ENCODE measurements at places on chromosomes 5 and 9.

- DNase-seq, result no peak
Measured at GRCh38 chr9:5951686-5952211, 61.1 kb downstream of the MLANA start.

DNA sequence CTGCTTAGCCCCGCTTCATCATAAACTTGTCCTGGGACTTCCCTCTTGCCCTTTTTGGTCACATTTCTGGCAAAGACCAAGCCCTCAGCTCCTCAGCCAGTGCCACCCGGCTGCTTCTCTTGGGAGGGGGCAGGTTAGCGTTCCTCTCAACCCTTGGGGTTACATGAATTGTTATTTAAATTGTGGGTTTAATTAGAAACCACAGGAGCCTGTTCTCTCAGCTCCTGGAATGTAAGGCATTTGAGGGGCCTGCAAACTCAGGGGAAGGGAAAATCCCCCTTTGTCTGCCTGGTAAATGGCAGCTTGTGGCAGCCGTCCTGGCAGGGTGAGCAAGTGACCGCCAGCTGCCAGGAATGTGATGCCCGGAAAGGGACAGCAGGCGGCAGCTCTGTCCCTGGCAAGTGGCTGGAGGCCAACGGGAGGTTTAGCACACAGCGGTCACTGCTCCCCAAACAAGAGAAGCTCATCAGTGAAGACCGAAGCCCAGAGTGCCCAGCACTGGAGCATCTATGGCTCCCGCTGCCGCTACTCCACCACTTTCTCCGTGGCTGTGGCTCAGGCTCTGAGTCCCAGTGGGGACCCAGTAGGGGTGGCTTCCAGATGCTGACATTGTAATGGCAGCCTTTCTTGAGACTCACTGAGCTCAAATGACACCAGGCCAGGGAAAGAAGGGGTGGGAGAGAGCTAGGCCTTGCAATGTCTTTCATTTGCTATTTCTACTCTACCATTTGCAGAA is 51.7 kb downstream of the SHB start:
- DNase-seq, result no peak

DNA sequence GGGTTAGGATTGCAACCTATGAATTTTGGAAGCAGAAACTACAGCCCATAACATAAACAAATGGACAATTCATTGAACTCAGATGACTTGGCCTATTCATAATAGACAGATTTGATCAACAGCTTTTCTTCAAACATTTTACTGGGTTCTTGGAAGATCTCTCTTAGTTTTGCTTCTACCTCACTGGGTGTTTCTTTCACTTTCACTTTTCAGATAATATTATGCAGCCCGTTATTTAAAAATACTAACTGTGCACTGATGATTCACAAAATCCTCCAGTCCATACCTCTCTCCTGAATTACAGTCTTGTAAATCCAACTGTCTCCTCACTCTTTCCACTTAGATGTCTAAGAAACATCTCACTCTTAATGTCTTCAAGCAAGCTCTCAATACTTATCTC is 183.5 kb upstream of the IRX1 start:
- no peak for DNase-seq

DNA sequence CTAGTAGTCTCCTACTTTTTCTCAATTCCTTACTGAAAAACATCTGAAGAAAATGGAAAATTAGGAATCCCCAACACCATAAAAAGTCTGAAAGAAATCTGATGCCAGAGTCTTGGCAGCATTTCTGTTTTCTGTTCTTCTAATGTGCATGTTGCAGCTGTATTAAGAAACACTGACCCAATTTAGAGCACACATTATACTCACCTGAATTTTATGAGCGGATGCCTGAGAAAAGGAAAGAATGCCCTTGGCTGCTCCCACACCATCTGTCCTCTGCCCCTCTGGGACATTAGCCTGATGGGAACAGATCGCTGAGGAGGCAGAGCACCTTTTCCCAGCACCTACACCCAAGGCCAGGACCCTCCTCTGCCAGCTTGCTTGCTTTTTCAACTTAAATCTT is 14.1 kb upstream of the ANP32B start:
- no peak for DNase-seq

- DNase-seq, result no peak
Measured at GRCh38 chr5:87127956-87128687, 139.6 kb upstream of the RASA1 start.

GRCh38 chr5:1745796-1746370 is 53.8 kb downstream of the MRPL36 start:
- DNase-seq, result no peak

- DNase-seq, result no peak
Measured at GRCh38 chr5:142421228-142421617, 96.4 kb upstream of the SPRY4 start.

DNA sequence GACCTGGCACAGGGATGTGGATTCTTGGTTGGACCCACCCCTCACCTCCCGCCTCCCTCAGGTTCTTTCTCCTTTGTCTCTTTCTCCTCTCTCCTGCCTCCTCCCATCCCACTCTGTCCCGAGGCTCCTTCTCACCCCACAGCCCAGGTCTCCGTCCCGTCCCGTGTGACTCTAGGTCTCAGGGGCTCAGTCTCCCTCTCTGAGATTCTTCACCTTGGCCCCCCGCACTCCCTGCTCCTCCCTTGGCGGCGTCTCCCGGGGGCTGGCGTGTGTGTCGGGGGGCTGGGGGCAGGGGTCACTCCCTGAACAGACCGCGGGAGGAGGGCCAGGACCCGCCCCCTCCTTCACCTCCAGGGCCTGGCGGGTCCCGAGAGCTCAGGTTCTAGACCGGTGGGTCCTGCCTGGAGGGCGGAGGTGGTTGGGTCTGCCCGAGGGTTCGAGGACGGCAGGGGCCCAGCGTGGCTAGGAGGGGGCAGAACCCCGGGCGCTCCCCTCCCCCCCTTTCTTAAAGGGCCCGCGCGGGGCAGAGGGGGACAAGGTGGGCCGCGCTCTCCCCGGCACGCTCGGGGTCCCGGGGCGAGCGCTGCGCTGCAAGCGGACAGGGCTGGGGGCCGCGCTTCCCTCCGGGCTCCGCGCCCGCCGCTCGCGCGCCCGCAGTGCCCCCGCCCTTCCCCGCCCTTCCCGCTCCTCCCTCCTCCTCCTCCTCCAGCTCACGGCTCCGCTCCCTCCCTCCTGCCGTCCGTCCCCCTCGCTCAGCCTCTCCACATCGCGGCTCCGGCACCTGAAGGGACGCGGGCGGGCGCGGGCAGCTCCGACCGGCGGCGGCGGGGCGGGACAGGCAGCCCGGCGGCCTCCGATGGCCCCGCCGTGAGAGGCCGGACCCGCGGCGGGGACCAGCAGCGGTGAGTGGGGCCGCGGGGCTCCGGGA is at the start of gene PSD2:
Gene PSD2, plus strand, starts transcription at position 735 of the 928 bp plus-strand sequence. CDS start 13,633 bp downstream, outside the sequence.
- DNase-seq, result no peak

- DNase-seq, result no peak
Measured at GRCh38 chr5:111582993-111583601, 70.8 kb upstream of the STARD4 start.

- DNase-seq, result no peak
Measured at GRCh38 chr5:105872569-105873270, 1798.0 kb downstream of the EFNA5 start.

- no peak for DNase-seq
Measured at GRCh38 chr5:79416499-79416898, 97.4 kb downstream of the HOMER1 start.

GRCh38 chr5:167332309-167332708 is 959.1 kb upstream of the WWC1 start:
- no peak for DNase-seq

GRCh38 chr9:133601746-133602145 is 7.4 kb downstream of the FAM163B start:
- DNase-seq, result no peak

GRCh38 chr9:26744191-26744965 is 148.2 kb downstream of the CAAP1 start:
- DNase-seq, result no peak

DNA sequence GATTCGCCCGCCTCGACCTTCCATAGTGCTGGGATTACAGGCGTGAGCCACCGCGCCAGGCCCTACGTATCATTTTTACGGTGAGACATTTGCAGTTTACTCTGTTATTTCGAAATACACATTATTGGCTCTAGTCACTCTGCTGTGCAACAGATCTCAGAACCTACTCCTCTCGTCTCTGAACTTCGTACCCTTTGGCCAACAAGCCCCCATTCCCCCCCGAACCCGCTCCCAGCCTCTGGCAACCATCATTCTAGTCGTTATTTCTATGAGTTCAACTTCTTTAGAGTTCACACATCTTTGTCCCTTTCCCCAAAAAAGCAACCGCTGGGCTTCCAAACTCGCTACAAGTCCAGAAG is 735 bp downstream of the PTGR1 start:
- DNase-seq, result no peak

DNA sequence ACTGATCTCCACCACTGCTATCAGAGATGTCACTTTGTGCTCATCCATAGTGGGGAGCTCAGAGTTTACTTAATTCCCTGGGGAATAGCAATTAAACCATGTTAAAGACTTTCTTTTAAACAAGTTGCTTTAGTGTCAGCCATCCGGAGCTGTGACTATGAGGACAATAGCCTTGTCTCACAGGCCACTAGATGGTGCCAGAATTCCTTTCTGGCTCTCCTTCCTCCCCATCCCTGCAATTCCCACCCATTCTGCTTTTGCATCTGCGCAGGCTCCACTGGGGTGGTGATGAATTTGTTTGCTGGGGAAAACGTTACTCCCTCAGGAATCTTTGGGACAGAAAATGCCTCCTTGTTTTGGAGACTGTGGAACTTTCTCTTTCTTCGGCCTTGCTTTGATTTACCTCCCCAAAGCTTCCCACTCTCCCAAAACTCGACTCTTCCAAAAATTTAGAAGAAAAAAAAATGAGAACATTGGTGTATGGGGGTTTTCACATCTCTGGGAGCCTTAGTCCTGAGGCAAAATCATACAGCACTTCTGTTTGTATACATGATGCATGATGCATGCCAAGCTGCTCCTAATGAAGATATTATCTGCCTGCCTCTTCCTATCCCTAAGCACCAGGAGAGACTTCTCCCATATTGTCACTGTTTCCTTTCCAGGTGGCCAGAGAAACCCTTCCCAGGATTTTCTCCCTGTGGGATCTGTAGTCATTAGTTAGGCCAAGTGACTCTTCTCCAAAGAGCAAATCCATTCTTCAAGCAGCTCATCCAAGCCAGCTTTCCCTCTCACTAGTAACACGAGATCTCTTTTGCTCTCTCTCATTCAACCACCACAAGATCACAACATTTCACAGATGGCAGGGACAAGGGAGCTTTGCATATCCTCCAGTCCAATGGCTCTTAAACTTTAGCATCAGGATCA is 466.1 kb downstream of the TLR4 start:
- DNase-seq, result no peak

GRCh38 chr5:180755601-180756000 is 15.7 kb upstream of the OR2Y1 start:
- DNase-seq, result no peak

DNA sequence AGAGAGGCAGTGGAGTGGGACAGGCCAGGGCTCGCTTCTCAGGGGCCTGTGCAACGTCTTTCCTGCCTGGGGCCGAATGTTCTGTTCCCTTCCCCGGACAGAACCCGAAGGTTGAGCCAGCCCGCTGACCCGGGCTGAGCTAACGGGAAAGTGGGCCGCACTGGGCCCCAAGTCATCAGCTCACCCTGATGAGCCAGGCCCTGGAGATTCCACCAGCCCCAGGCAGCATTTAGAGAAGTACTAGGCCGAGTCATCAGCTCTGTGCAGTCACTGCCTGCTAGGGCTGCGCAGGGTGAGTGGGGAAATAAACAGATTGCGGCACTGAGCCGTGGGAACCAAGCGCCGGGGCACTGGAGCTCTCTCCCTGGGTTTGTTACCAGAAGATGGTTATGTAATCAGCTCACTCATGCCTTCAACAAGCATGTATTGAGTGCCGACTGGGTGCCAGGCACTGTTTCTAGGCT is 29.1 kb upstream of the DUSP1 start:
- DNase-seq, result no peak

DNA sequence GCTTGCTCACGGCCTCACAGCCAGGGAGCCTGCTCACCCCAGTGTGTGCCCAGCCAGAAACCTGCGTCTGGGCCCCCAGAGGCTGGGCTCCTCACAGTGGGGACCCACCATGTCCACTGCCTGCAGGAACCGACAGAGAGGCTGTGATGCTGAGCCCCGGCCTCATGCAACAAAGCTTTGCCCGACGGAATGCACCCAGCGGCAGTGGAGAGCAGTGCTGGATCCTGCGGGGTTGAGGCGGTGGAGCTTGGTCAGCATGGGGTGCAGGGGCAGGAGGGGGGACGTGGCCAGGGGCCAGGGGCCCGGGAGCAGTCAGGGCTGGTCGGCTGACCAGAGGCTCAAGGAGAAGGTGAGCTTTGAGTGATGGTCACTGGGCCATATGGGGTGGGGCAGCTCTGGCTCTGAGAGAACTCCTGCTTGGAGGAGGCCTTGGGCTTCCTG is 7.7 kb upstream of the CEP72 start:
- no peak for DNase-seq

DNA sequence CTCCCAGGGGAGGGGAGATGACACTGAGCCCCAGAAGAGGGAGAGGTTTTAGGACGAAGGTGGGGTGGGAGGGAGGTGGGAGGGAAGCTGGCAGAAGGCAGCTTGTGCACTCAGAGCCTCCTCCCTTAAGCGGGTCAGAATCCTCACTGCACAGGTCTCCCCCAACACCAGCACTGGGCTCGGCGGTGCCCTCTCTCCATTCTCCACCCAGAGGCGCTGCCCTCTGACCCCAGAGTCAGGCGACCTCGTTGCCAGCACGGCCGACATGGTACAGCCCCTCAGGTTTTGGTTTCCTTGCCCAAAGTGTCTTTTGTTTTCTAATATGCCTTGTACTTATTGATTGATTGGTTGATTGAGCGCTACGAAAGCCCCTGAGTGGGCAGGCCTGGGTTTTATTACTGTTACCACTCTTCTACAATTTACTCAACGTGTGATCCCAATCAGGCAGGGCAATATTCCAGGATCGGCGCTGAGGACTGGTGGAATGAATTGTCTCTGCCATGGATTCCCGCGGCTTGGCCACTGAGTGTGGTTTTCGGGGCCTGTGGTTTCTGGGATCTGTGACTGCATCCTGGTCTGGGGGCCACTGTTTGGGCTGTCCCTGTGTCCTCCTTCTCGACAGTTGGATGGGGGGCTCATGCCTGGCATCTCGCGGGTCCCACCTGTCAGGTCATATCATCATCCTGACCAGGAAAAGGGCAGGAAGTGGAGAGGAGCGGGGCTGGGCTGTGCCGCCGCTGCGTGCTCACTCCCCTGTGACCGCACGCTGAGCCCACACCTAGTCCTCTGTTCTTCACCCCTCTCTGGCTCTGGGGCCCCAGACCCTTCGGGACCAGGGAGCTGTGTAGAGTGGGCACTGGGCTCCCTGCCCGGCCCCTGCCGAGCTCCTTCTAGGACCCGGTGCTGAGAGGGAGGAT is 9.6 kb upstream of the FCN2 start:
- no peak for DNase-seq

DNA sequence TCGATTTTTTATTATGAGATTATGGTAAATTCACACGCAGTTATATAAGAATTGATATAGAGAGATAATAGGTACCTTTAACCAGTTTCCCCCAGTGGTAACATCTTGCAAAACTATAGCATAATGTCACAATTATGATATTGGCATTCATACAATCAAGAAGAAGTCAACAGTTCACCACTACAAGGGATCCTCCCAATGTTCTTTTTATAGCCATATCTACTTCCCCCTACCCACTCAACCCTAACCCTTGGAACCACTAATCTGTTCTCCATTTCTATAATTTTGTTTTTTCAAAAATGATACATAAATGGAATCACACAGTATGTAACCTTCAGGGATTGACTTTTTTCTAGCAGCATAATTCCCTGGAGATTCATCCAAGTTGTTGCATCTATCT is 9.8 kb downstream of the ACTL7B start:
- no peak for DNase-seq
